T-cell (primary cell): ENCODE measurements at places on chromosomes 2 and 18. TPM values are rescaled to one million over a fixed set of nuclear protein-coding genes. Genes with fewer than 3 reads are reported as not detected.

- no peak for DNase-seq
Measured at GRCh38 chr2:229733611-229734245, 19.4 kb upstream of the DNER start.

DNA sequence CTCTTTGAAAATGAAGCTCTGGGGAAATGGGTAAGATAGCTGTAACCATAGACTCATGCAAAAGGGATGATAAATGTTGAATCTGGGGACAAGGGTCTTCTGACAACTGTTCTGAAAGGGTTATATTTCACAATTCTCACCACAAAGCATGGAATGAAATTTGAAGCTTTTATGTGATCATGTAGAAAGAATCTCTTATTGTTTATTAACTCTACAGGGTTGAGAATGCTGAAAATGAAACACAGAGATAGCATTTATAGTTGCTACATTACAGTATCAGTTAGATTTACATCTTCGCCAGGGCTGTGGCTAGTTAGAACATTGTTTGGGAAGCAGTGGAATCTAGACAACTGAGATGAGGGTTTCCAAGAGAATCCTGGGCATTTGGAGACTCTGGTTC lies 97.4 kb upstream of the LHCGR start:
- no peak for DNase-seq

- no peak for DNase-seq
Measured at GRCh38 chr2:181128199-181128598, 147.8 kb downstream of the UBE2E3 start.

- DNase-seq, result no peak
Measured at GRCh38 chr18:70754486-70754885, 465.6 kb downstream of the SOCS6 start.

- no peak for DNase-seq
Measured at GRCh38 chr2:100344433-100344832, 22.1 kb upstream of the LONRF2 start.

DNA sequence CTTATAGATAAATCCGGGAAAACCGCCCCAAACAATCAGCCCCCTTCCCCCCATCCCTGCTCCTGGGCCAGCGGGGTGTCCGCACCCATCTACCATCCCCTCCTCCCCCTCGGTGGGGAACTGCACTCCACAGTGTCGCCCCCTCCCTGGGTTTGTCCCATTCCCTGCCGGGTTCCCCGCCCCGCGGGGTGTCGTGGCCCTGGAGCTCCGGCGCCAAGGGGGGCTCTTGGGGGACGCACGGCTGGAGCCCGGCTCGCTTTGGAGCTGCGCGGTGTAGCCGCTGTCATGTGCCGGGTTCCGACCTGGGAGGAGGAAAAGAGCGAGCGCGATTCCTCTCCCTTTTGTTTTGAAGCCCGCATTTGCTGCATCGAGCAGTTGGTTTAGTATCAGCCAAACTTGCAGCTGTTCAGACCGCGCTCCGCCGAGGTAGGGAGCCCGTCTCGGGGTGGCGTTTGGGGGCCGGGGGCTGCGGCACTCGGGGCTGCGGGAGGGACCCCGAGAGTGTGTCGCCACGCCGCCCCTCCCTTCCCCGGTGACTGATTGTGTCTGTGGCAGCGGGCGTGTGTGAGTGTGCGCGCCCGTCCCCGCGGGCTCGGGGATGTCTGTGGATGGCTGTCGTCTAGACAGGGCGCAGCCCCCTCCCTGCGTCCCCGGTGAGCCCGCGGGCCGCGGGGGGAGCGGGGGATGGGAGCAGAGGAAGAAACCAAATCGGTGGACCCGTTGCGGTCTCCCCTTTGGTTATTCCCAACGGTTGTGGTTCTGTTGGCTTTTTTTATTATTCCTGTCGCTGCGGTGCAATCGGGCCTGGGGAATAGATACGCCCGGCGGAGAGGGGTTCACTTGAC lies 797 bp downstream of the CTIF start:
- no peak for DNase-seq

DNA sequence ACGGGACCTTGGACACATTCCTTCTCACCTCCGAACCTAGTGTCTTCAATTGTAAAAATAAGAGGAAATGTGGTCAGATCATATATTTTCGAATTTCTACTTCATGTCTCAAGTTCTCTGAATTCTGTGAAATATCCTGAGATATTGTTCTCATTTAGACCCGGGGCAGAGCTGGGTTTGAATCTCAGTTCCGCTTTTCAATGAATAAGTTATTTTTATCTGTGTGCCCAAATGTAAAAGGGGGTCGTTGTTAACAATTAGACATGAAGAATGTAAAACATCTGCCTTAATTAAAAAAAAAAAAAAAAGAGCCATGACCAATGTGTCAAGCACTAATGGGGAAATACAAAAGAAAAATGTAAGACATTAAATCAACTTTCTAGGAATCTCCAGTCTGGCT lies 48.9 kb upstream of the BCL11A start:
- no peak for DNase-seq

DNA sequence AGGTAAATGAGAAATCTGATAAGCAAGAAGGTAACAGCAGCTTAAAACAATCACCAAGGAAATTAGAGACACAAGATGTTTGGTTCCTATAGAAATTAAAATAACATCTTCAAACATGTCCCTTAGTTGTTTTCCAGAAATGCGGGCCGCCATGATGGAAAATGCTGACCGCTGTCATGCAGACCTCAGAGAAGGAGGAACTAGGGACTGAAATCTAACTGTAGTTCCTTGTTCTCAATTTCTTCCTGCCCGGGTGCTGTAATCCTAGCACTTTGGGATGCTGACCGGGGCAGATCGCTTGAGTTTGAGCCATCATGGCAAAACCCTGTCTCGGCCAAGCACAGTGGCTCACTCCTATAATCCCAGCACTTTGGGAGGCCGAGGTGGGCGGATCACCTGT lies 51.1 kb downstream of the TEX51 start:
- DNase-seq, result no peak

DNA sequence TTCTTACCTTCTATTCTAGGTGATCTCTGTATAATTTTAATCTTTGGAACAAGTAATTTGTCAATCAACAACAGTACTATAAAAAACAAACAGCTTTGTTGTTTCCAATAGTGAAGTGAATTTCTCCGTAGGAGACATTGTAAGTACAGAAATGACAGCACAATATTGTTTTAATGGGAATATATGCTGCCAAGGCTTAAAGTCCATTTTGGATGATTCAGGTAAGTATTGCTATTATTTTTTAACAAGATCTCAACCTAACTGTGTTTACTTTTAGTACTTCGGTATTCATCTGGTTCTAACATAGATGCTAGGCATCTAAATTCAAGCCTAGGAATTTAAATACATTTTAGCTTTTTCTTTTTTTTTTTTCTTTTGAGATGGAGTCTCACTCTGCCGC lies 105.8 kb downstream of the MEP1B start:
- no peak for DNase-seq

GRCh38 chr2:127405255-127405610 lies 13.0 kb upstream of the PROC start:
- no peak for DNase-seq

- no peak for DNase-seq
Measured at GRCh38 chr2:57291209-57291608, 755.4 kb upstream of the VRK2 start.

DNA sequence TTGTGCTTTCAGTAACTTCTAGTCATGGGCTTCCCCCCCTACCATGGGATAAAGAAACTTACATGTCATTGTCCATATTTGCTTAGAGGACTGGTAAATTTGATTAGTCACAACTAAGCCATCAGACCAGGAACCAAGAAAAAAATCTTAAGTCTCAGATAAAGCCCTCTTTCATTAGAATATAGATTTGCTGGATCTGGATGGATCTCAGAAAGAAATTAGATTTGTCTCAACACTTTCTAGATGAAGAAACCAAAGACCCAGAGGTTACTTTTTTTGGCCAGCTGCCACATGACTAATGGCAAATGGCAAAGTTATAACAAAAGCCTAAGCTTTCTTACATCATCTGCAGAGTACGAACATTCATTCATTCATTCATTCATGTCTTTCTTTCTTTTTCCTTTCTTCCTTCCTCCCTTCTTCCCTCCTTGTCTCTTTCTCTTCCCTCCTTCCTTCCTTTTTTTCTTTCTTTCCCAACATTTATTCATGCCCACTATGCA lies 60.2 kb downstream of the CDCA7 start:
- DNase-seq, result no peak

DNA sequence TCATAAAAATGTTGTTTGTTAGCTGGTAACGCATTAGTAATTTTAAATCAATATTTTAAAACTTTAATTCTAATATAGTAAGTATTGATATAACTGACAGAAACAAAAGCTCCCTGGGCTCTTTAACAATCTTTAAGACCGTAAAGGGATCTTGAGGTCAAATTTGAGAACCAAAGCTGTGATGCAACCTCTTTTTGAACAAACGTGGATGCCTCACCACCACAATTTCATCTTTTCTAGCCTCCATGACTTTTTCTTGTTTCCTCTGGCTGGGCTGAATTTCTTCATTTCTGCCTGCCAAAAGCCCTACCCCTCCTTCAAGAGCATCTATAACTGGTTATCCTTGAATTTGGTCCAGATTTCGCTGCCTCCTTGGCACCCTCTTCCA lies 563 bp upstream of the POLE4 start:
- DNase-seq, result no peak

- peak; percentile 36 for DNase-seq
Measured at GRCh38 chr2:216015722-216016464, 2.5 kb upstream of the MREG start.

- DNase-seq, result no peak
Measured at GRCh38 chr2:237057893-237058300, 27.8 kb upstream of the COPS8 start.

DNA sequence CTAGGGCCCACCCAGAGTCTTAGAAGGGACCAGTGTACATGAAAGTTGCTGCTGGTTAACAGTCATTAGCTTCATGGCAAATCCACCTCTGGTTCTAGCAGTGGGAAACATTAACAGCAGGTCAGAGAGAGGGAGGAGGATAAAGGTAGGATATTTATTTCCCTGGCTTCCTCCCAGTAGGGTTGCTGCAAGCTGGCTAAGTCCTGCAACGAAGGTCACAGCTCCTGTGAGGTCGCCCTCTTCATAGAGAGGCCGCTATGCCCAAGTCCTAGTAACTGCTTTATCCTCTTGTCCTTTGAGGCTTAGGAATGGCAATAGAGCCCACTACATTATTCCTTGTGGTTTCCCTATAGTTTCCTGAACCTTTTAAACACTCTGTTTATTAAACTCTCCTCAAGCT lies 84.0 kb upstream of the ACSL3 start:
- DNase-seq, result no peak

DNA sequence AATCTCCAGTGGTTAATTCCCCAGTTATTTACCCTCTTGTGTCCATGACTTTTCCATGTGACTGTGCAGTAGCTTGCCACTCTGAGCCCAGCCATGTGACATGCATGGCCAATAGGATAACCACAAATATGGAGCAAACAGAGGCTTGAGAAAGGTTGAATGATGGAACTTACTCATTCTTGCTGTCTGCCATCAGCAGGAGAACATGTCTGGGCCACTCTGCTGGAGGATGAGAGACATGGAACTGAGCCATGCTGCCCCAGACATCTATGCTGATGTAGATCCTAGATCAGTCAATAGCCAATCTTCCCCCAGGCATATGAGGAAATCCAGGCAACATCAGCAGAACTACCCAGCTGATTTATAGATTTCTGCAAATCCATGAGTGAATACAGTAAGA lies 992.3 kb upstream of the FANCL start:
- DNase-seq, result no peak

ZNF385B gene
- 0.12 TPM for total RNA-seq

CDC42EP3 gene
- 60.3 TPM for total RNA-seq

ITGA6 gene
- total RNA-seq, result 50.7 TPM

ZSWIM2 gene
- not detected for total RNA-seq

NEB gene
- total RNA-seq, result 0.91 TPM

CDCA7 gene
- total RNA-seq, result 5.6 TPM

IL1RN gene
- total RNA-seq, result not detected

PDCD1 gene
- 4.0 TPM for total RNA-seq

SGO2 gene
- 1.2 TPM for total RNA-seq

CAPN14 gene
- total RNA-seq, result 0.63 TPM

SLC9A4 gene
- 0.13 TPM for total RNA-seq

IL36G gene
- total RNA-seq, result not detected
